IMR-90 (cell line): ENCODE measurements at places on chromosomes 16 and 17. TPM values are rescaled to one million over a fixed set of nuclear protein-coding genes. Genes with fewer than 3 reads are reported as not detected.

The CAMKK1 gene
- 4.1 and 4.2 TPM in 2 replicates for total RNA-seq

The TBC1D3C gene
- total RNA-seq, result not detected in 2 replicates

The LITAFD gene
- total RNA-seq, result not detected in 2 replicates

The C16orf92 gene
- not detected in 2 replicates for total RNA-seq

The KRTAP9-4 gene
- not detected in 2 replicates for total RNA-seq

- H3K4me1 ChIP-seq, result no peaks in the 10 kb centered on the region
- peaks cover 2% of the 10 kb centered on the region; the same call in 1 of the 2 replicates for H3K27me3 ChIP-seq
- H3K36me3 ChIP-seq, result no peaks in the 10 kb centered on the region
- no peak overlapping the region for H3K27ac ChIP-seq
- H3K4me3 ChIP-seq, result no peak overlapping the region
- DNase-seq, result no peak
Observed at GRCh38 chr16:77588389-77588788, 133.9 kb upstream of the NUDT7 start.

DNA sequence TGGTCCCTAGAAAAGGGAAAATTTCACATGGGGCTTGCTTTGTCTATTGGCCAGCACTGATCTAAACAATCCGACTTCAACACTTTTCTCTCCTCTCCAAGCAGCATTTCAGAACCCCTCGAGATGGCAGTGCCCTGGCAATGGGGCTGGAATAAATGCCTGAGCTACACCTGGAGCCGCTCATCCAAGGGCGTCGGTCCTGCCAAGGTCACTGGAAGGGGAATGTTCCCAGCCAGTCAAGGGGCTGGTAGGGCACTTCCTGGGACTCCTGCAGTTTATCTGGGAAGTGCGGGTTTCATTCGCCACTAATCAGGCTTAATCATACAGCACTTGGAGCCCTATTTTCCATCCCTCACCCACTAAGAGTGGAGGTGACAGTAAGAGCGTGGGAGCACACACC lies 17.1 kb downstream of the MEAK7 start:
- H3K36me3 ChIP-seq, result peaks cover 46% of the 10 kb centered on the region
- no peaks in the 10 kb centered on the region; the same call in 1 of the 2 replicates for H3K4me1 ChIP-seq
- no peak overlapping the region for H3K4me3 ChIP-seq

DNA sequence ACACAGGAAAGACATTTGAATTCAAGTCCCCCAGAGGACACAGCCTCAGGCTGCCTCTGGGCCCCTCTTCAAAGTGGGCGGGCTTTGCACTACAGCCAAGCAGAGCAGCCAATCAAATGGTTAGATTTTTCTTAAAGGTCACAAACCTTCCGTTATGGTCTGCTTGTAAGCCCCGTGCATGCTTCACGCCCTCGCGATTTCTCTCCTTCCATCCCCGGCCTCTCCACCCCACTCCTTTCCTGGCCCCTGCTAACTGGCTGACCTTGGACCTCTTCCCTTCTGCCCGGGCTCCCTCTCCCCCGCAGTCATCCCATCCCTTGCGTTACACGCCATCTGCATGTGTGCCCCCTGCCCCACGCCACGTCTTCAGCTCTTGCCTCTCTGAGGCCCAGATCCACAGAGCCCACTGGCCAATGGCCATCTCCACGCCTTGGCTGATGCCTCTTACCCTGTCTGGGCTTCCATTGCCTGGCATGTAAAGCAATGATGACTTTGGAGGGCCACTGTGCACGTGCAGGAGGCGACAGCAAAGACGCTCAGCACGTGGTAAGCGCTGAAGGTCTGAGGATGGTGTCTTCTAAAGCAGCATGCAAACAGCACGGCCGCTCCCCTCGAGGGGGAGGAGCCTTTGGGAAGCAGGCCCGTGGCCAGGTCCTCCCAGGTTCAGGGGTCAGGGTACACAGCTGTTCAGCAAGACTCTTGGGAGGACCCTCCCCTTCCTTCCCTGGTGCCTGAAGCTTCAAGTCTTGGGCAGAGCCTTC lies 86.8 kb downstream of the ZDHHC7 start:
- no peak overlapping the region for H3K27ac ChIP-seq
- DNase-seq, result no peak
- H3K36me3 ChIP-seq, result no peaks in the 10 kb centered on the region
- peaks cover 13% of the 10 kb centered on the region; the same call in 1 of the 2 replicates for H3K4me1 ChIP-seq
- no peak overlapping the region for H3K4me3 ChIP-seq

DNA sequence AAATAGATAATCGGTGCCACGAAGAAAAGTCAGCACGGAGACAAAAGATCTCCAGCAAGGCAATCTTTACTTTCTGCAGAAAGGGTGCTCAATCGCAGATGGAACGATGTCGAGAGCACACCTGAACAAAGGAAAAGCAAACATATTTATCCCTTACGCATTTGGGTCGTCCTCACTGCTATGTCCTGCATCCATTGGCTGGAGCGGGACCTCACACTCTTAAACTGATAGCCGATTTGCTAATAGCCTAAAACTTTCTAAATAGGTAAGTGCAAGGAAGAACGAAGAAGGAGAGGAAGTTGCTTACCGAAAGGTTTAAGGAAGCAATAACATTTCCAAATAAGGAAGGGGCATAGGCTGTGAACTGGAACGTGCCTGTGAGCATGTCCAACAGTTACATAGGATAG lies 1.2 kb upstream of the AKAP10 start:
- no peak overlapping the region for H3K4me3 ChIP-seq
- H3K27ac ChIP-seq, result no peak overlapping the region
- H3K4me1 ChIP-seq, result peaks cover 4% of the 10 kb centered on the region
- DNase-seq, result no peak
- peaks cover 4% of the 10 kb centered on the region; the same call in 1 of the 2 replicates for H3K36me3 ChIP-seq

GRCh38 chr17:32673964-32674363 lies 187.2 kb downstream of the CDK5R1 start:
- H3K36me3 ChIP-seq, result no peaks in the 10 kb centered on the region
- no peak overlapping the region for H3K4me3 ChIP-seq
- DNase-seq, result no peak
- H3K27ac ChIP-seq, result no peak overlapping the region
- H3K4me1 ChIP-seq, result no peaks in the 10 kb centered on the region

GRCh38 chr16:27779641-27780164 lies 229.8 kb downstream of the KATNIP start:
- peak; percentile 46 for DNase-seq
- H3K27ac ChIP-seq, result no peak overlapping the region
- H3K4me1 ChIP-seq, result no peaks in the 10 kb centered on the region
- no peaks in the 10 kb centered on the region; the same call in 1 of the 2 replicates for H3K36me3 ChIP-seq

DNA sequence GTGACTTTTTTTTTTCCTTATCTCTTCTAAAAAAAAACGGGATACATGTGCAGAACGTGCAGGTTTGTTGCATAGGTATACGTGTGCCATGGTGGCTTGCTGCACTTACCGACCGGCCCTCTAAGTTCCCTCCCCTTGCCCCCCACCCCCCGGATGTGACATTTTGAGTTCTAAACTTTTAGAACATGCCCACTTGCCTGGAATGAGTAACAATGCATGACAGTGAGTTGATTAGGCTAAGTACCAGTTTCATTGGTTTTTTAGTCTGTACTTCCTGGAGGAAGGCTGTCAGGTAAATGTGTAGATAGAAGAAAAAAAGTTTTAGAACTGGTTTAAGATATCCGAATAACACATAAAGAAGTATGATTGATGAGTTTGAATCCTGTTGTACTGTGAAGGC lies 4.0 kb downstream of the BPTF start:
- peaks cover 2% of the 10 kb centered on the region; the same call in 1 of the 2 replicates for H3K36me3 ChIP-seq

DNA sequence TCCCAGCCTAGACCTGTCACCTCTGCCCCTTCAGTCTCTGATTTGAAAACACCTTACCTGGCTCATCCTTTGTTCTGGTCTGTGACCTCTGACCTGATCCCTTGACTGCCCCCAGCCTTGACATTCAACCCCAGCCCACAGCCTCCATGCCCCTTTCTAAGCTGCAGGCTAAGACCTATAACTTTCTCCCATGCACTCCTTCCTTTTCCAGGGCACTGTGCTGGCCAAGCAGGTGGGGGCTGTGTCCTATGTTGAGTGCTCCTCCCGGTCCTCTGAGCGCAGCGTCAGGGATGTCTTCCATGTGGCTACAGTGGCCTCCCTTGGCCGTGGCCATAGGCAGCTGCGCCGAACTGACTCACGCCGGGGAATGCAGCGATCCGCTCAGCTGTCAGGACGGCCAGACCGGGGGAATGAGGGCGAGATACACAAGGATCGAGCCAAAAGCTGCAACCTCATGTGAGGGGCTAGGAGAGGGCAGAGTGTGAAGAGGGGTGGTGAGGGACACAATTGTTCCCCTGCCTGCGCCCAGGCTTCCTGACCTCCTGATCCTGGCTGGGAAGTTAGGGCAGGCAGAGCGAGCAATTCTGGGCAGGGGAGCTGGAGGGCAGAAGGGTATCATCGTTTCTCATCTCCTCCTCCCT lies 3.3 kb downstream of the RND2 start:
- no peak overlapping the region for H3K27ac ChIP-seq
- H3K36me3 ChIP-seq, result no peaks in the 10 kb centered on the region
- DNase-seq, result no peak
- H3K27me3 ChIP-seq, result peaks cover 4% of the 10 kb centered on the region; the same call in 1 of the 2 replicates

GRCh38 chr16:31485571-31485970 lies 2.6 kb downstream of the SLC5A2 start:
- H3K36me3 ChIP-seq, result peaks cover 7% of the 10 kb centered on the region; the same call in 1 of the 2 replicates
- peaks cover 6% of the 10 kb centered on the region; the same call in 1 of the 2 replicates for H3K4me1 ChIP-seq
- no peak overlapping the region for H3K27ac ChIP-seq
- DNase-seq, result no peak
- H3K4me3 ChIP-seq, result no peak overlapping the region
- peaks cover 7% of the 10 kb centered on the region; the same call in 1 of the 2 replicates for H3K27me3 ChIP-seq

- peak overlapping the region; percentile 71 for H3K4me3 ChIP-seq
- H3K27ac ChIP-seq, result peak overlapping the region; percentile 28; the same call in 1 of the 2 replicates
- peak; percentile 78 for DNase-seq
- H3K27me3 ChIP-seq, result no peaks in the 10 kb centered on the region
- peaks cover 7% of the 10 kb centered on the region; the same call in 1 of the 2 replicates for H3K4me1 ChIP-seq
Observed at GRCh38 chr16:28879841-28880588, 1.7 kb downstream of the ATP2A1 start.

GRCh38 chr16:89949756-89950155 lies 1.2 kb downstream of the DEF8 start:
- peaks cover 6% of the 10 kb centered on the region; the same call in 1 of the 2 replicates for H3K4me1 ChIP-seq
- DNase-seq, result no peak
- H3K4me3 ChIP-seq, result peak overlapping the region; percentile 92
- H3K36me3 ChIP-seq, result peaks cover 4% of the 10 kb centered on the region

- peaks cover 4% of the 10 kb centered on the region for H3K27me3 ChIP-seq
- no peak overlapping the region for H3K4me3 ChIP-seq
- peaks cover 22% of the 10 kb centered on the region for H3K4me1 ChIP-seq
- no peak for DNase-seq
- H3K36me3 ChIP-seq, result no peaks in the 10 kb centered on the region
Observed at GRCh38 chr16:85146922-85147651, 34.8 kb upstream of the CIBAR2 start.

DNA sequence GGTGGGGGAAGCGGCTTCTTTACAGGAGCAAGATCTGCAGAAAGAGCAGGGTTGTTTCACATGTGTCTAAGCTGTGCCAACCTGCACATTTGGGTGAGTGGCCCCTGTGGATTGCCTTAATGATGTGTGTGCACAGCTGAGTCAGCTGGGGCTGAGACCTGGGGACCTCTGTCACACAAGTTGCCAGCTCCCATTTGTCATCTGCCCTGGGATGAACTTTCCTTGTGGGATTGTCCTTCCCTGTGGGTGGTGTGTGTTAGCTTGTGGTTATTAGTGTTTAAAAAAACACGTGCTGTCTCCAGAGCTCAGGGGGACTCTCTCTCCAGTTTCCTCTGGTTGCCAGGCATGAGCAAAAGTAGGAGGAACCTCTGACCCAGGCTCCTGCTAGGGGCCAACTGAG lies 400.5 kb upstream of the CCL2 start:
- H3K27me3 ChIP-seq, result no peaks in the 10 kb centered on the region
- H3K36me3 ChIP-seq, result no peaks in the 10 kb centered on the region
- H3K4me1 ChIP-seq, result no peaks in the 10 kb centered on the region
- DNase-seq, result no peak

GRCh38 chr17:63533433-63534077 lies 10.4 kb downstream of the KCNH6 start:
- peaks cover 3% of the 10 kb centered on the region; the same call in 1 of the 2 replicates for H3K4me1 ChIP-seq
- H3K4me3 ChIP-seq, result no peak overlapping the region
- DNase-seq, result no peak
- H3K27me3 ChIP-seq, result peaks cover 35% of the 10 kb centered on the region

GRCh38 chr17:1473170-1473569 lies 17.1 kb upstream of the CRK start:
- peaks cover 82% of the 10 kb centered on the region for H3K36me3 ChIP-seq
- no peaks in the 10 kb centered on the region for H3K27me3 ChIP-seq
- no peak overlapping the region for H3K27ac ChIP-seq
- DNase-seq, result no peak

DNA sequence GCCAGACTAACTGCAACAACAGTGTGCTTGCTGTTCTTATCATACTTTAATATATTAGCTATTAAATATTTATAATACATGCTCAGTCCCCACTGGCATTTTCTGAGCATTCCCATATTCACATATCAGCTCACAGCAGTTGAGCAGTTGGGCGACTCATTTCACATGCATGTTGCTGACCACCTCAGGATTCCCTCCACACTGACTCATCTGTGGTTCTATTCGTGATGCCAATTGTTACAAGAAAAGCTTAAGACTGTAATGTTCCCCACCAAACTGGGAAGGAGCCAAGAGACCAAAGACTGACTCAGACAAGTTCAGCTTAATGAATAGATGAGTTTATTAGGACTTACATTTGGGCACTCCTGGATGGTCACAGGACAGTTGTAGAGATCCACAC lies 100.3 kb upstream of the KIF2B start:
- peak; percentile 98 for DNase-seq
- H3K27me3 ChIP-seq, result no peaks in the 10 kb centered on the region
- H3K4me1 ChIP-seq, result no peaks in the 10 kb centered on the region
- no peak overlapping the region for H3K27ac ChIP-seq

DNA sequence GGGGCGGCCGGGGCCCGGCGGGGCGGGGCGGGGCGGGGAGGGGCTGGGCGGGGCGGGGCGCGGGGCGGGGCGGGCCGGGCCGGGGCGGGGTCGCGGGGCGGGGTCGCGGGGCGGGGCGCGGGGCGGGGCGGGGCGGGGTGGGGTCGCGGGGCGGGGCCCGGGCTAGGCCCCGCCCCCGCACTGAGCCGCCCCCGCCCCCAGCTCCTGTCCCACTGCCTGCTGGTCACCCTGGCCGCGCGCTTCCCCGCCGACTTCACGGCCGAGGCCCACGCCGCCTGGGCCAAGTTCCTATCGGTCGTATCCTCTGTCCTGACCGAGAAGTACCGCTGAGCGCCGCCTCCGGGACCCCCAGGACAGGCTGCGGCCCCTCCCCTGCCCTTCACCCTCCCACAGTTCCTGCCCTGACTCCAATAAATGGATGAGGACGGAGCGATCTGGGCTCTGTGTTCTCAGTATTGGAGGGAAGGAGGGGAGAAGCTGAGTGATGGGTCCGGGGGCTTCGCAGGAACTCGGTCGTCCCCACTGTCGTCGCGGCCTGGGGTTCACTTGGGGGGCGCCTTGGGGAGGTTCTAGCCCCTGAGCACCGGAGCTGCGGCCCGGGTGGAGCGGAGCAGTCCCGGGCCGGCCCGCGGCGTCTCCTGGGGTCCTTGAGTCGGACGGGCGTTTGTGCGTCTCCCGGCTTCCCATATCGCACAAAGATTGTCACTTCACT lies 795 bp upstream of the HBM start:
- no peaks in the 10 kb centered on the region; the same call in 1 of the 2 replicates for H3K4me1 ChIP-seq
- H3K27me3 ChIP-seq, result peaks cover 57% of the 10 kb centered on the region
- no peak overlapping the region for H3K4me3 ChIP-seq
- H3K27ac ChIP-seq, result no peak overlapping the region
